NCI-H774 (cell line): ENCODE measurements at places on chromosomes 7 and 10.

GRCh38 chr7:149198161-149198816, 2.9 kb downstream of the ZNF282 start:
- no peak for DNase-seq

- peak; percentile 39 for DNase-seq
Measured at GRCh38 chr7:69364813-69365643, 233.2 kb upstream of the AUTS2 start.

DNA sequence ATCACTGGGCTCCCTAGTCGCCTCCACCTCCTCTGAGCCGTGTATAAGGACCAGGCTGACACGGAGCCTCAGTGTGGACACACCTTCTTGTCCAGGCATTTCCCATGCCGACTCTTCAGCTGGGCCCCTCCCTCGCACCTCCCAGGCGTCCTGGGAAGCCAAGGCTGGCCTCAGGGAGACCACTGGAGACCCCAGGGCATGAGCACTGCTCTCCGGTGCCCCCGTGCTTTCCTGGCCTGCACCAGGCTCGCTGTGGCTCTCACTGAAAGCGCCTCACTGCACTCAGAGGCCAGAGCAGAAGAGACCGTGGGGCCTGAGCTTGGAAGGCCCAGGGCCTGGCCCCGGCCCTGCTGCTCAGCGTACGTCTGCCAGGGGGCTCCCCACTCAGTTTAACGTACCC, 31.4 kb downstream of the LRRC27 start:
- no peak for DNase-seq

- DNase-seq: no peak
Measured at GRCh38 chr7:1193593-1194424, 33.8 kb upstream of the ZFAND2A start.

DNA sequence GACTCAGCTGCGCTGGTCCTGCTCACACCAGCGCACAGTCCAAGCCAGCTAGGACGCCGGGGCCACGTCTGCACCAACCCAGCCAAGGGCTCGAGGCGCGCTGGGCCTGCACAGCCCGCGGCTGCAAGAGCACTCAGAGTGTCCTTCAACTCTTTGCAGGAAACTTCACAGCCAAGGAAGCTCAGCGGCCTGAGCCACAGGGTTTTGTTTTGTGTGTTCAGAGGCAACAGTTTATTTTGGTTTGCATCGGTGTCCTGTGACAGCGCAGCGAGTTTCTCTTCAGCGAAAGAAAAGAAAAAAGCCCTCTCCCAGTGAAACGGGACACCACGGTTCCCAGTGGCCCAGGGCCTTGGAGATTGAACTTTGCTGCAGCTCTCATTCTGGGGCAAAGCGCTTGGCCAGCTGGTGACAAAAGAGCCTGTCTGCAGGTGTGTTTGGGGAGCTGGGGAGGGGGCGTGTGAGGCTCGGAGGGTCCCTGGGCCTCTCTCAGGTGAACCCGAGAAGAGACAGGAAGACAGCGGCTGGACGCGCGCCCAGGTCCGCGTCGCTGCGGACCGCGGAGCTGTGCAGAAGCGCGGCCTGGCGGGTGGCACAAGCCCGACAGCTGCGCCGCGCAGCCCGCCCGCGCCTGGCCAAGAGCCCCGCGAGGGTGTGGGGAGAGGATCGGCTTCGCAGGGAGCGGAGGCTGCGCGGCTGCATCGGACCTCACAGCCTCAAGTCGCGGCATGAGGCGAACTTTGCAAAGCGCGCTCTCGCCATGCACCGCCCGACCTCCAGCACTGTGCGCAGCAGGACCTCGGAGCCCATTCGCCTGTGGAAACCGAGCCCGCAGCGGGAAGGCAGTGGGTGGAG, 922 bp downstream of the CXCL12 start:
- no peak for DNase-seq

GRCh38 chr10:77415313-77415960, 222.2 kb downstream of the KCNMA1 start:
- DNase-seq: no peak

- no peak for DNase-seq
Measured at GRCh38 chr10:74930965-74931364, 104.6 kb downstream of the KAT6B start.

- no peak for DNase-seq
Measured at GRCh38 chr7:9083837-9084236, 650.4 kb downstream of the NXPH1 start.

DNA sequence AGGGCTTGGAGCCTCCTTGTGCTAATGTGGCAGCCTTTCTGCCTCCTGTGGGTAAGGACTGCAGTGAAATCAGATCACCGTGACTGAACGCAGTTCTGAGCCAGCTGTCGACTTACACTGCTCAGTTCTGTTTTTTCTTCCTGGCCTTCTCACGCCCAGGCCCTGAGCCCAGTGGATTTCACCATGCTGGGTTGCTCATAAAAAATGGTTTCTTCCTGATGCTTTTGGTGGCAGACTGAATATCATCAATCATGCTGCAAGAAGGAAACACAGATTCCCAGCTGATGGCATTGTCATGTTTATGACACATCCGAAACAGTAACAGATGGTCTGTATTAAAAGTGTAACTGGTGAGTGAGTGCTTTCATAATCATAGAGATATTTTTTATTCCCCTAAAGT, 389.6 kb downstream of the GALNT17 start:
- no peak for DNase-seq

GRCh38 chr7:121262221-121262620, 66.6 kb upstream of the WNT16 start:
- no peak for DNase-seq

DNA sequence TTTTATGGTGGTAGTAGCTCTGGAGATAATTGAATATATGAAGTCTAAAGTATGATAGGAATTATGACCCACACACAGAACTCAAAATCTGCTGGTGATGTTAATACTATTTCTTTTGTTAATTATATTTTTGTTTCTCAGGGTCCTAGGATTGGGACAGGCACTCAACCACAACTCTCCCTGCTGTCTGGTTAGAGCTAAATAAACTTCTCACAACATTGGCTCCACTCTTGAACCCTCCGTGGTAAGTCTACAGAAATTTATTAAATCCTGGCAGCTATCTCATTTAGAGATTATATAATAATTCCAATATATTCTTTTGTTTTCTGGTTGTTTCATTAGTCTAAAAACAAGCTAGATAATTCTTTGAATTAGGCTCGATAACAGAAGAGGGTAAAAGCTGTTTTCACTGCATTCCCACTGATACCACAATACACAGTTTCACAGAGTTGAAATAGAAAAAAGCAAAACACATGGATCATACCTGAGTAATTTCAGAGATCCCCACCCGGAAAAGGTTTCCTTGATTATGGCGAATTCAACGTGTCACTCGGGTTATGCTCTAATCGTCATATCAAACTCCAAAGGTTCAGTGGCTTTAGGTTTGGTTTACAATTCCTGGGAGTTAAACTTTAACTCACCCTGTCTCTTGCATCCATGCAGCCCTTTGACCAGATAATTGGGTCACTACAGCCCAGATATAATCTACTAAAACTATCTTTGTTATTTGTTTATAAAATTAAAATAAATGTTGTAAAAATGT, at the start of gene A1CF:
Gene A1CF, minus strand, starts transcription at position 531 of the 763 bp plus-strand sequence. CDS start 25,687 bp downstream, outside the sequence.
- DNase-seq: no peak

DNA sequence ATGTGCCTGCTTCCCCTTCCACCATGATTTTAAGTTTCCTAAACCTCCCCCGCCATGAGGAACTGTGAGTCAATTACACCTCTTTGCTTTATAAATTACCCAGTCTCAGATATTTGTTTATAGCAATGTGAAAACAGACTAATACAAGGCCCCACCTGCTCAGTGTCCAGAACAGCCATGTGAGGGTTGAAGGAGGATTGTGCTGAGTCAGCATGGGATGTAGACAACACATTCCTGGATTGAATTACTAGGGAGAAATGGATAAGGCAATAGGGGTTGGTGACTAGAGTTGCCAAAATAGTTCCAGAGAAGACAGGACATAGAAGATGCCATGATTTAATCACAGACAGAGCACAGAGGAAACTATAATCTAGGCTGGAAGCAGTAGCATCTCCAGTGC, 270.3 kb downstream of the GFRA1 start:
- no peak for DNase-seq

GRCh38 chr10:71253981-71254818, 41.8 kb downstream of the UNC5B start:
- DNase-seq: no peak

GRCh38 chr10:127872011-127872761, 20.6 kb downstream of the CLRN3 start:
- DNase-seq: no peak

- DNase-seq: no peak
Measured at GRCh38 chr7:107847168-107847835, 43.7 kb upstream of the DLD start.

DNA sequence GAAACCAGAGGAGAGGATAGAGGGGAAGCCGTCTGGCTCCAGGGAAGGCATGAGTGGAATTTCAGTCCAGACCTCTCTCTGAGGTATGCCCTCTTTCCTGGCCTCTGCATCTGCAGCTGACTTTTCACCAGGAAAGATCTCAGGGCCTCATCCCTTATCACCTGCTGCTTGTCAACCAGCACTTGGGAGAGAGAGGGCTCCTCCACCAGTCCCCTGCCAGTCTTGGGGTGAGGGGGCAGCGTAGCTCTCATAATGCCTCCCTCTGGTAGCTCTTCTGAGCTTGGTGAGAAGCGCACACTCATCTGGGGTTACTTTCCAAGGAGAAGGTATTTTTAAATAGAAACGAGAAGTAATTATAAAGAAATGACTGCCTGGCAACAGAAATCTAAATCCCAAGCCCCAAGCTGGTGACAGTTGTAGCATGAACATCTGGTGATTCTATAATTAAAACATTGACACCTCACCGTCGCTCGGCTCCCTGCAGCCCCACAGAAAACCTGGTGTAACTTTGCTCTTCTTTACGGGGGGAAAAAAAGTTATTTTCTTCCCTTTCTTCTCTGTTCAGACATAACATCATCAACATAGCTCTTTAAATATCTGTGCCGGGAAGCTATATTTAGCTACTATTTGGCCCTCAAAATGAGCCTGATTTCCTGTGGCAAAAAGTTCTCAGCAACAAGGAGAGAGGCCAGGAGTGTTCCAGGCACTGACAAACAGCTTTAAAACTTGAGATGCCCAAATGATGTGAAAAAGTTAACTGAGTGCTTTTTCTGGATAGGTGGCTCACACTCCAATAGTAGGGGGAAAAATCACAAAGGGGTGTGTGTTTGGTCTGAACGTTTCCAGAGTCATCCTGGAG, 26.9 kb downstream of the HIP1 start:
- DNase-seq: no peak

DNA sequence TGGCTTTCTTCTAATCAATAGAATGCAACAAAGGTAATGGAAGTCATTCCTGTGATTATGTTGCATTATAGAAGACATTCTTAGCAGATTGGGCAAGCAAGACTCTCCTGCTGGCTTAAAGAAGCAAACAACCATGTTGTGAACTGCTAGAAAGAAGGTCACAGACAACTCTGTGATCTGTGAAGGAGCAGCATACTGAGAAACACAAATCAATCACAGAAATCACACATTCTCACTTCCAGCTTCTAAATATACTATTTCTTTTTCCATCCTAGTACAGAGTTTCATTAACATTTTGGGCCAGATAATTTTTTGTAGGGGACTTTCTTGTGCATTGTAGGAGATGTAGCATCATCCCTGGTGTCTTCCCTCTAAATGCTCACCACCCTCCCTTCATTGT, 28.0 kb upstream of the PALS2 start:
- no peak for DNase-seq

GRCh38 chr7:80583901-80584300, 54.5 kb upstream of the CD36 start:
- DNase-seq: no peak

DNA sequence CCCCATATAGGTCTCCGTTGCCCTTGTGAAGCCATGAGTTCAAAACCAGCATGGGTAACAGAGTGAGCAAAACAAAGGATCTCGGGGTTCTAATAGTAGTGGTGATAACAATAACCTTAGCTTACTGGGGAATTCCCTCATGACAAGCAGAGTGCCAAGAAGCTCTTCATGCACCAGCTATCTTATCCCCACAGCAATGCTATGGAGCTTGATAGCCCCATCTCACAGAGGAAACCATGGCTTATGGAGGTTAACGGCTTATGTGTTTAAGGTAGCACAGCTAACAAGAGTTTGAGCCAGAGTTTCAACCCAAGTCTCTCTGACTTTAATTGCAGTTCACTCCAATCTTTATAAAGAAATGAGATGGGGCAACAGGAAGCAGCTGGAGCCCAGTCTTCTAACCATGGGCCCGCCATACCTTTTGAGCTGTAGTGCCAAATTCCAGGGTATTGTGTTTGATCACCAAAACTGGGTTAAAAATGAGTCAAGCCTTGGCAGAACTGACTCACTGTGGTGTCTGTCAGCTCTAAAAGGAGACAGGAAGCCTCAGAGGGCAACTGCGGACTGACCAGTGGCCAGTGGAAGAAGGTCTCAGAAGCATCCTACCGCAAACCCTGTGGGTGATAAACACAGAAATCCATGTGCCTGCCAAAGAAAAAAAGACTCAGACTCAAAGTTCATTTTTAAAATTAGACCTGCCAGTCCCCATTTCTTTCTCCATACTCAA, 16.5 kb upstream of the PLAU start:
- no peak for DNase-seq

DNA sequence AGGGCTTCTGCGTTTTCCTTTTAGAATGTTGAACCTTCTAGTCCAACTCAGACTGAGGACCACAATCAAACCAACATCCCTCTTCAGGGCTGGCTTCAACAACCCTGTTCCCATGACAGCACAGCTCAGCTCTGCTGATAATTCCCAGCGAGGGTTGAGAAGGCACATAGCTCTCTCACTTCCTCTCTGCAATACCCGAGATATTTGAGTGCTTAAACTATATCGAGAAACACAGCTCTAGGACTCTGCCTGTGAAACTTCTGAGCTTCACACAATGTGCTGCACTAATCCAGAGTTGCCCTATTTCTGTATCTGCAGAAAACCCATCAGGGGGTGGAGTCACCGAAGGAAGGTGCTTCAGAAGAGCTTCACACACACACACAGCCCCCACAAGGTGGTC, 1.6 kb upstream of the ADARB2 start:
- DNase-seq: no peak

DNA sequence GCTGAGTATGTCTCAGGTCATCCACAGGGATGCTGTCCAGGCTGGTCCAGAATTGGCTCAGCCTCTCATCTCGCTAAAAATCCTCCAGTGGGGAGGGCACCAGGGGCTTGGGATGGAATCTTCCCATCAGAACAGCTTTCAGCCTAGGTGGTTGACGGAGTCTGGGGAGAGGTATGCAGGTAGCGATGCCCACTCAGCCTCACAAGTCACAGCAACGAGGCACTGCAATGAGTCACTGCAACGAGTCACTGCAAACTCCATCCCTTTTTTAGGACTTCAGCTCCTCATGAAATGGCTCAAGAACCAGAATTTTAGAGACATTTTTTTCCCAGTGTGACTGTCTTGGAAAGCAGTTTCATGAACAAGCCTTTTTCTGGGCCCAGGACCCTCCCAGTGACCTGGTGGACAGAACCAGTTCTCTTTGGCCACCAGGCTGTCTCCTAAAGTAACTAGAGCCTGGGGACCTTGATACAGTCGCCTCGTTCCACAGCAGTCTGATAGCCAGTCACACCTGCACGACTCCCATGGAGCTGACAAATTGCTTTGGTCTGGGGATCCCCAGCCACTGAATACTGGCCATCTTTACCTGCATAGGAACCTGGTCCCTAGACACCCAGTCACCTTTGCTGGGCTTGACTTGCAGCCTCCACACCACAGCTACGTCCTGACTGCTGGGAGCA, 41.3 kb upstream of the PPP2R2D start:
- no peak for DNase-seq

GRCh38 chr7:135185471-135186260, 15.2 kb upstream of the CYREN start:
- DNase-seq: no peak
